ENCODE measurements at places on chromosomes 11 and 22.

DNA sequence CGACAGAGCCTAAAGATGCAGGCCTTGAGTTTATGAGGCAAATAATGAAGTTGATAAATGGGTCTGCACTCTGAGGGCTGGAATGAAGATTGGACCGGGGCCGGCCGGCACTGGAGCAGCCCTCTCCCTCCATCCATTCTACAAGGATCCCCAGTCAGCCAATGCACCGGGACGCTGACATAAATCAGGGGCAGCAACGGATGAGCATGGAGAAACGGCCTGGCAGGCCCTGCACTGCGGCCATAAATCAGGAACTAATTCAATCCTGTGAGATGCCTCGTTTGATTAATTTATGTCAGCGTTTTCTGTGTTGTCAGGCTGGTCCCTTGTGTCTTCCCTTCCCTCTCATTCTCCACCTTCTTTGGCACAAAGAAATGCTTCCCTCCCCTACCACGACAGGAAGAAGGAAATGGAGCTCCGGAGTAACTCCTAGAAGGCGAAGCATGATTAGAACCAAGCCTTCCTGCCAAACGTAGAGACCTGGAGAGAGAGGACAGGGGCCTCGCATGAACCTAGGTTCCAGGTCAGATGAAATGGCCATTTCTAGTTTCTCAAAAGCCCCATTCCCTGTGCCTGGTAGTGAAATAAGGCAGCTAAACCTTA lies 358.4 kb downstream of the OPCML start:
- DNase-seq: no peak

GRCh38 chr22:50581031-50581949 lies 1.4 kb downstream of the CHKB start:
- no peak for DNase-seq

DNA sequence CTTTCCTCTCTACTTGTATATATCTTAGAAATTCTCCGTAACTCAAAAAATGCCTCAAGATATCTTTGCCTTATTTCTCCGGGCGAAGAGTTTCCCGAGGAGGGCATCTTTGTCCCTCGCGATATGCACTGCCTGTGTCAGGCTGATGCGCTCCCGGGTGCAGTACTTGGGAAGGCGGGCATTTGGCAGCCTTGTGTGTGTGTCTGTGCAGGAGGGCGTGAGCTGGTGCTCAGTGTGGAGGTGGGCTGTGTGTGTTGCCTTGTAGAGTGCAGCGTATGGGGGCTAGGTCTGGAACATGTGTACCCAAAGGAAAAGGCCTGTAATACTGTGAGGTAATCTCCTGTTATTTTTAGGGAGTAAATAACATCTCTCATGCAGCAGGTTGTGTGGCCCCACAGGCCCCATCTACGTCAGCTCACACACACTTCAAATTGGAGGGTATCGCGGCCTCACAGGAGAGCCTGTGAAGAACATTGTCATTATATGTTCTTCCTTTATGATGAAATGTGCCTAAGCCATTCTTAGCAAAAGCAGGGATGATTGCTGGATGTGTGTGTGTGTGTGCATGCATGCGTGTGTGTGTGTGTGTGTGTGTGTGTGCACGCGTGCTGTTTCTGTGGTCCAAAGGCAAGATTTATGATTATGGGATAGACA lies 77.5 kb downstream of the KCNJ1 start:
- no peak for DNase-seq

GRCh38 chr11:47616726-47617416 lies 22.7 kb upstream of the C1QTNF4 start:
- no peak for DNase-seq

GRCh38 chr22:22243033-22243680 lies 1.4 kb upstream of the VPREB1 start:
- DNase-seq: no peak

- DNase-seq: no peak
These were observed 608.9 kb downstream of the NTM start for GRCh38 chr11:131979364-131979763.

DNA sequence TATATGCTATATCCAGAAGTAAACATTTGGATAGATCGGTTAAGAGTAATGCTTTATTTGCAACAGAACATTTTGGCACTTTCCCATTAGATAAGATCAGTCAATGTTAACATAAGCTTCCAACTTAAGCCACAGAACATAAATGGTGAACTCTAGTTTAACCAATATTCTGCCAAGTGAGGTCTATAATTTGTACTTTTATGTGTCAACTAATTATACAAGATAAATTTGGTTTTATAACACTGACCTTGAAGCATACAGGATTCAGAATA lies 23.5 kb upstream of the BLID start:
- DNase-seq: no peak

- DNase-seq: no peak
These were observed 179.6 kb downstream of the BLID start for GRCh38 chr11:121936370-121936769.

DNA sequence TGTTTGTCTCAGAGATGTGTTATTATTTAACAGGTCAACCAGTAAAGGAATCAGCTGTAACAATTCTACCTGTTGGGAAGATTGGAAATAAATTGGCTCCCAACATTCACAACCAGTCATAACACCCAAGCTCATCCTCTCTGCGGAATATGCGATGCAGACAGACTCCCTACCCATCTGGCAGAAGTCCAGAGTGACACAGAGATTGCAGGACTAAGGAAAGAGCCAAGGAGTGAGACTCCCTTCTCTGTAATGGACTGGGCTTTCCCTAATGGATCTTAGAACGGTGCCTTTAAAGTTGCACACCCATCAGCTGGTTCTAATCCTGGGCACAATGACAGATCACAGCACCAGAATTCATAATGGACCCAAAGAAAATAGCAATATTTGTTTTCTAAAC lies 27.8 kb upstream of the UBASH3B start:
- no peak for DNase-seq

- DNase-seq: no peak
These were observed 45.0 kb upstream of the MYH9 start for GRCh38 chr22:36432592-36433317.

DNA sequence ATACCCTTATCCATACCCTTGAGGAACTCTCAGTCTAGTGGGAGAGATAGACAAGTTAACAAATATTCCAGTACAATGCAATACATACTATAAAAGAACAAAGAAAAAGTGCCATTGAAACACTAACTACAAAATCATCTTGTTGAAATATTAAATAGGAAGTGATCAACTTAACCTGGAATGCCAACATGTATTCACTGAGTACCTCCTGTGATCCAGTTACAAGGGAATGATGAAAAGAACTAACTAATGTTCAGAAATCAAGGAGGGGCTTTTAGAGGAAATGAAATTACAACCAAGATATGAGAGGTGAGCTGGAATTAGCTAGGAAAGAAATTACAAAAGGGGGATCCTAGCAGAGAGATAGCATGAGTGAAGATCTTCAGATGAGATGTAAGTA lies 6.2 kb upstream of the FIBIN start:
- DNase-seq: no peak

- DNase-seq: no peak
These were observed 123.4 kb downstream of the CYP2R1 start for GRCh38 chr11:14768526-14769188.

DNA sequence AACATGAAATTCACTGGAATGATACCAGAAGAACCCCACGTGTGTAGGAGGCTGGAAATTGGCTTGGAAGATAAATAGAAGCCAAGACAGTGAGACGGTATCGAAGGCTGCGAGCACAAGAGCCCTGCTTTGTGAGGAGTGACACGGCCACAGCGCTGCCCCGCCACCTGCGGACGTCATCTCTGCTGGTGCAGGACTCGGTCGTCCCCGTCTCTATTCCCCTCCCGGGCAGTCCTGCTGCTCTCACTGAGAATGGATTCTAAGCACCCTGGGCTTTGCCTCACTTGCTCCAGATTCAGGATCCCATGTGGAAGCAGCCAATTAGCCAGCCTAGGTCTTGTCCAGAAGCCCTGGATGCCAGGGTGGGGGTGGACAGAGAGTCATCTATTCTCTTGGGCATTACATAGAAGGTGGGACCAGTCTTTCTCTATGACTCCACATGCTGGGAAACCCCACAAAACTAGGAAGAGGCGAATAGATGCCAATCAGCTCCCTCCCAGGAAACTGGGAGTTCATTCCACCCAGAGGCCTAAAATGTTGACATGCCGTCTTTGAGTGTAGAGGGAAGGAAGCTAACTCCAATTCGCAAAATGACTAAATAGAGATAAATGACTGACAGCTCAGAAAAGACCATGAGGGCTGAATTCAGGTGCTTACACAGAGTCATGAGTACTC lies 25.1 kb downstream of the APOL3 start:
- DNase-seq: no peak

- no peak for DNase-seq
These were observed 8.1 kb downstream of the RASD2 start for GRCh38 chr22:35548722-35549112.

GRCh38 chr11:92451063-92451462 lies 226.4 kb downstream of the FAT3 start:
- no peak for DNase-seq
